ENCODE measurements at places on chromosomes 7 and 10.

DNA sequence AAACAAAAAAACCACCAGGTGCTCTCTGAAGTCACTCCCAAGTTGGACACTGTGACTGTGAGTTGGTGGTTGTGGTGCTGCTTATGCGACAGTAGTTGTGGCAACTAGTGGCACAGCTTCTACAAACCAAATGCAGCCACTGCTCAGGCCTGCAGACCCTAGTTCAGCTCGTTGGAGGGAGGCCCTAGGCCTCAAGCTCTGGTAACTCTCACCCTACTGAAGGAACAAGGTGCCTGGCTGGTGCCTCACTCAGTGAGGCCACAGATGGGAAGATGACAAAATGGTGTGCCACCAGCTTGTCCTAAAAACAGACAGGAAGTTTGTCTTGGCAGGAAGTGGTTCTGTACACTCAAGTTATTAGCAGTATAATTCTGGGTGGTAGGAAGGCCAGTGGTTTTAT is 45.3 kb upstream of the RAPGEF5 start:
- no peak for DNase-seq

DNA sequence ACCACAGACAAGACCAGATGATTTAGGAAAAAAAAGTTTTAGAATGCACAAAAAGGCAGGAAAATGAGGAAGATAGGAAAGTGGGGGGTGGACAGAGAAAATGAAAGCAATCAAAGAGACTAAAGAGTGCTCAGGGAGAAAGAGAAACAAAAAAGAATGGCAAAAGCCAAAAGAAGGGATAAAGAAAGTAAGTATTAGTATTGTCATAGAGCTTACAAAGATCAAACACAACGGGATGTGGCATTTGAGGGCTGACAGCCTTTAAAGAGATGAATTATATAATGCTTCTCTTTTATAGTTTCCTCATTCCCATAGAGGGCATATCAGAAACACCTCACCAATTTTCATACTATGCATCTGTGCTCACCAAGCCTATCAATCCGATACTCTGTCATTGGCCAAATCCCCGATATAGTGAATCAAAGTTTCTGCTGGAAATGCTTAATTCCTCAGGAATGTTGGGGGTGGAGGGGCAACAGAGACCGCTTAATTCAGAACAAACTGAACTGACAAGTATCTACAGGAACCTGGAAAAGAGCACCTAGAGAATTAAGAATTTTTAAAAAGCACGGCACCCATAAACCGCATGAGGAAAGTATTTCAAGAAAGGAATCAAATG is 2.7 kb downstream of the COG5 start:
- DNase-seq = no peak

DNA sequence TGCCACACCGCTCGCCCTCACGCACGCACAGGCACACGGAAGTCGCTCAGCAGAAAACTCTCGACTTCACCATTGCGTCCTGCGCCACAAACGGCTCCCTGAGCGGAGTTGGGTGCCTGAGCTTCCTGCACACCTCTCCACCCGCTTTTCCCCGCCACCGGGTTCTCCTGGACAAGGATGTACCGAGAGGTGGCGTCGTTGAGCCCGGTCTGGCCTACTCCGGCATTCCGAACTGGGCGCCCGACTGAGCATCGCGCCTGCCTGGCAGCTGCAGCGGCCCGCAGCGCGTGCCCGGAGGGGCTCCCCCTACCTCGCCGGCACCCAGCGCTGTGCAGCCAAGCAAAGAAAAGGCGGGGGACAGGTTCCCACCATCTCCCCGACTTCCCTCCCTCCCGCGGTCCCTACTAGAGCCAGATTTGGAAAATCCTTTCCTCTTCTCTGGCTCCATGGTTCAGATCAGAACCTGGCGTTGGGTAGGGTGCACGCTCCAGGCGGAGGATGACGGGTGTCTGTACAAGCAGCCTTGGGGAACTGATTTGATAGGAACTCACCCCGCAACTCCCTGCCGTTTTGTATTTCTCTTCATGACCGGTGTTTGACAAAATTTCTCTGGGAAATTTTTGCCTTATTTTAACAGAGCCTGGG is 1.7 kb downstream of the SORCS3 start:
- DNase-seq = peak; percentile 78

DNA sequence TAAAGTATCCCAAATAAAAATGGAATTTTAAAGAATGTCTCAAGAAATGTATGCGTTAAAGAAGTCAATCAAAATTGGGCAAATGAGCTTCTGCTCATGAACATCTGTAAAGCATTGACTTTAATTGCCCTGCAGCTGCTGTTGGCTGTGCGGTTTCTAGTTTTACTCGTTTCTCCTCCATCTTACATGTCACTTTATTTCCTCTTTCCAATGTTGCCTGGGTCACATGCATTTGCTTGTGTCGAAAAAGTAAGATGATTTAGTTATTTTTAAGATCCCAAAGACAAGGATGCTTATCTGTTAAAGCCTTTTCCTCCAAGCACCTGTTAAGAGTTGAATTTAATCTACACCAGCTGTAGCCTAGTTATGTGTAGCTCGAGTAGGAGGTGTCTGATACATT is 310.4 kb downstream of the EXOC4 start:
- no peak for DNase-seq

- DNase-seq = no peak
Observed at GRCh38 chr10:6313111-6313895, 110.6 kb downstream of the PFKFB3 start.

- DNase-seq = no peak
Observed at GRCh38 chr7:5315761-5316160, 33.0 kb downstream of the SLC29A4 start.

- no peak for DNase-seq
Observed at GRCh38 chr10:61628875-61629513, 33.7 kb upstream of the CABCOCO1 start.

GRCh38 chr7:54722502-54722901 is 36.5 kb downstream of the SEC61G start:
- no peak for DNase-seq

DNA sequence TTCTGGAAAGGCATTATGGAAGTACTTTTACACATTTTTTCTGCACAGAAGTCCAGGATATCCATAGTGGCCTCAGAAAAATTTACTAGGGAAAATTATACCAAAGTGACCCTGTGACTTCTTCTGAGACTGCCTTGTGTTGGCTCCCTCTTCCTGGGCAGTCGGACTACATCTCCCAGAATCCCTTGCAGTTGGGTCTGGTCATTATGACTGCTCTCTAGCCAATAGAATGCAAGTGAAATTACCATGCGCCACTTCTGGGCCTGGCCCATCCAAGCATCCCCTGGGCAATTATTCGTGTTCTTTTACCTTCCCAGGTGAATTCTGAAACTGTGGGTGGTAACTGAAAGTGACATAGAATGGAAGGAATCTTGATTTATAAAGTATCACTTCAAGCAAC is 430.9 kb downstream of the ACTR3B start:
- DNase-seq = no peak

DNA sequence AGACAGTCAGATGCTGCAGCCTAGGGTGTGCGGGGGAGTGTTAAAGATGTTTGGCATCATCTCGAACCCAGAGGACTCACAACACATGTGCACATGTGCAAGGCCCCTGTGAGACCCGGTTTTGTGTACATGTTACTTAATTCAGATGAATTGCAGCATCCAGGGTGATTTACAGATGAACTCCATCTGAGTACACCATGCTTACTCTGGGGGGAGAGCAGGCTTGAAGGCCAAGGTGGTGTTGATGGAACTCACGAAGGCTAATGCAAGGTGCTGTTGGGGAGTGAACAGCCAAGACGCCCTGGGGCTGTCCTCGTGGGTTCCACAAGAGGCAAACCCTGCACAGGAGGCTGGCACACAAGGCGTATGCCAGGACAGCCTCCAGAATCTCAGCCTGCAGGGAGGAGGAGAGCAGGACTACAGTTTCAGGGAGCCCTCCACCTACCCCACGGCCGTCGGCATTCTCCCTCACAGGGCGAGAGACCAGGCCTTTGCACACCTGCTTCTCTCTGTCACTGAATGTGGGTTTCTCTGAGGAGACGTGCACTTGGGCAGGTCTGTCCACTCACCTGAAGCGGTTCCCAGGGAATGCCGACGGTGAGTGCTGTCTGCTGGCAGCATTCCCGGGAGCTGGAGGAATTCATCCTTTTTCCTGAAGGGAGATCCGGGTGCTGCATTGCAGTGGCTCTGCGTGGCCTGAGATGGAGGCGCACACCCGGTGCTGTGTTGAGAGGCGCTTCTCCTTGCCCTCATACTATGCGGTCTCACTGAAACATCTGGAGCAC is 178.5 kb upstream of the RNF32 start:
- no peak for DNase-seq

DNA sequence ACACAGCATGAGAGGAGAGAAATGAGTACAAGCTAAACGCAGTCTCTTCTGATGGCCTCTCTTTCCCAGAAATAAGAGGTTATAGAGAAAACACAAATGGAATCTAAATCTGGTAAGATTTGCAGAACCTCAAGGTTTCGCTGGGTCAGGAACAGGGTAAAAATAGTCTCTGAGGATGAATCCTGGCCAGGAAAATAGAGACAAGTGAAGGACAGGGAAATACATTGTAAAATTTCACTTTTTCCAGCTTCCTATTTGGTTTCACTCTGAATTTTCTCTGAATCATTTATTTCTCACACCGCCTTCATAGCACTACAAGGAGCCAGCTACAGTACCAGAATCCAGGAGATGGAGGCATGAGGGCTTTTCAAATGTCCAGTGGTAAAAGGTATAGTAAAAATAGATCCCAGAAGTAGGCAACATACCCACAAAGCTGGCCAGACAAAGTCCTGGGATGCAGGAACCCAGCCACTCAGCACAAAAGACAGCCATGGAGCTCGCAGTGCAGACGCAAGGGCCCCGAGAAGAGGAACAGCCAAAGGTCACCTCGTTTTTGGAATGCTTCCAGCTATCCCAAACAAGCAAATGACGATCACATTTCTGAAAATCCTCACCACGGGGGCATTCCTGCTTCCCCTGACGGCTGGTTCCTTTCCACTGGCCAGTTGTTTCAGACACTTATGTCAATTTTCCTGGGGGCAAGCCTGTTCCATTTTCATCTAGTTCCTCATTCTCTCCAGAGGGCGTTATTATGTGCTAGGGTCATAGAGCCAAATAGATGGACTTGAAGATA is 21.5 kb upstream of the IKZF1 start:
- no peak for DNase-seq

- no peak for DNase-seq
Observed at GRCh38 chr7:128954150-128954549, 16.4 kb downstream of the IRF5 start.

Measured in progenitor cell of endocrine pancreas (in vitro differentiated cells).